ENCODE measurements at places on chromosomes 5 and 9.

GRCh38 chr5:72195581-72195980 lies 88.3 kb downstream of the MAP1B start:
- no peak for DNase-seq

- DNase-seq = no peak
Measured at GRCh38 chr5:154325566-154325965, 120.2 kb upstream of the SAP30L start.

DNA sequence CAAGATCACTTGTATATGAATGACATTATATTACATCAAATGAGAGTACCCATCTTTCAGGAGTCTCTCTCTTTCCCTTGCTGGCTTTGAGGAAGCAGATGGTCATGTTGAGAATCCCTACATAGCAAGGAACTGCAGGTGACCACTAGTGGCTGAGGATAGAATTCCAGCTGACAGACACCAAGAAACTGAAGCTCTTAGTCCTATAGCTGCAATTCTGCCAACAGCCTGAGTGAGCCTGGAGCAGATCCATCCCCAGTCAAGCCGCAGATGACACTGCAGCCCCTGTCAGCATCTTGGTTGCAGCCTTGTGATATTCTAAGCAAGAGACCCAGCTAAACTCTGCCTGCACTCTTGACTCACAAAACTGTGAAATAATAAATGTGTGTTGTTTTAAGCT lies 531.5 kb downstream of the CSNK1G3 start:
- DNase-seq = no peak

DNA sequence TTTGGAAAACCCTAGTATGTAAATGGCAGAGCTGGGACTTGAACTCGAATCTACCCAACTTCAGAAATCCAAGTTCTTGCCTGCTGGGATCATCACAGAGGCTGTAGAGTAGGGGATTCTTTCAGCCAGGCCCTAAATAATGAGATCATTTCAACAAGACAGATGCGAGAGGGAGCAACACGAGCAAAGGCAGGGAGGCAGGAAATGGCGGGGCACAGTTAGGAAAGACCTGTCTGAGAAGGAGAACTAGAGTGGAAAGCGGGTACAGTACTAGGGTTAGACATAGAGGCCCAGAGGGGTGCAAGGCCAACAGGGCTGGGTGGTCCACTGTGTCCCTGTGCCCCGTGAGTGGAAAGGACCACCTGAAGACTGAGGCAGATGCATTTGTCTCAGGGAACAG lies 46.1 kb downstream of the MVB12B start:
- DNase-seq = no peak

GRCh38 chr5:122162100-122162638 lies 32.8 kb downstream of the ZNF474 start:
- DNase-seq = no peak

- no peak for DNase-seq
Measured at GRCh38 chr5:156401804-156402203, 74.8 kb downstream of the SGCD start.

All from esophagus muscularis mucosa (tissue), 4 donors.